ENCODE measurements at places on chromosomes 7 and 10.

- DNase-seq: no peak
These were observed 51.1 kb downstream of the NOD1 start for GRCh38 chr7:30427296-30428070.

DNA sequence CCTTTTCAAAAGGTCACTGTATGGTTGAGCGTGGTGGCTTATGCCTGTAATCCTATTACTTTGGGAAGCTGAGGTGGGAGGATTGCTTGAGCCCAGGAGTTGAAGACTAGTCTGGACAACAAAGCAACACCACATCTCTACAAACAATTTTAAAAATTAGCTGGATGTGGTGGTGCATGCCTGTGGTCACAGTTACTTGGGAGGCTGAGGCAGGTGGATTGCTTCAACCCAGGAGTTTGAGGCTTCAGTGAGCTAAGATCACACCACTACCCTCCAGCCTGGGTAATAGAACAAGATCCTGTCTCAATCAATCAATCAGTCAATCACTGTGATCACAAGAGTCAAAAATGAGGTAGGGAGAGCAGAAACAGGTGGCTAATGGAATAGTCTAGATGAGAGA lies 97.0 kb downstream of the SUGCT start:
- no peak for DNase-seq

- no peak for DNase-seq
These were observed 118.0 kb downstream of the OTUD1 start for GRCh38 chr10:23556727-23557440.

- DNase-seq: no peak
These were observed 716.8 kb upstream of the LRRTM3 start for GRCh38 chr10:66209025-66209424.

- no peak for DNase-seq
These were observed 33.0 kb upstream of the SHH start for GRCh38 chr7:155845226-155845625.

DNA sequence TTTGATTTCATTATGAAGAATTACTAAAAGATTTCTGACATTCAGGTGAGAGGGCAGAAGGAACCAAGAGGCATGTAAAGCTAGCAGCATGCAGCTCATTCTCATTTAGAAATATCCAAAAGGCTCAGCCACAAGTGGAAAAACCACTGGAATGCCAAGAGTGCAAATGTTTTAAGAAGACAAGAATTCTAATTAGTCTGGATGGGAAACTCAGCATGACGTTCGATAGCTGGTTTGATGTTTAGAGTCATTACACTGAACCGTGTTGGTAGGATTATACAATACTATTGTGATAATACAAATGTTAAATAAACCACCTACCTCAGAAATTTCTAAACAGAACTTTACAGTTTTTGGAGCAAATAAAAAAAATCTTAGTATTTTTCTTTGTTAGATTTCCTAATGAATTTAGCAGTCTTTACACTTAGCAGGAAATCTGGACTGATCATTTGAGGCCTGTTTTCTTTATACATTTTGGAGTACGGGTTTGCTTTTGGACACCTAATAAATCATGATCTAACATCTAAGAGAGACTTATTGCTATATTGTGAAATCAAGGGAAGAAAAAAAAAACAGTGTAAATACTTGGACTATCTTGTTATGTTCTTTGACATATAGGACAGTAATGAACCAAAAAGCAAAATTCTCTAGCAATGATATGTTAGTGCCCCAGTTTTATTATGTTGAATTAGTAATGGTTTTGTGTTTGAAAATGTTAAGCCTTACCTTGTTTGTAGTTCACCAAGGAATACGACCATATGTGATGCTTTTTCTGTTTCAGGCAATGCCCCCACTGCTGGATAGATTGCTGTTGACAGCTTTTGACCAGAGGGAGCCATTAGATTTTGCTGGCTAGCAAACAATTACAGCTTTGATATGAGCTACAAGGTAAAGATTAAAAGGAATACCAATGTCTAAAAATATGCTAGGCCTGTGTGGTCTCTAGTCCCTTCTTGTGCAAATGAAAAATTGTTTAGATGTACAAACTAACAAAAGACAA lies 354.1 kb upstream of the SEMA3A start:
- no peak for DNase-seq

DNA sequence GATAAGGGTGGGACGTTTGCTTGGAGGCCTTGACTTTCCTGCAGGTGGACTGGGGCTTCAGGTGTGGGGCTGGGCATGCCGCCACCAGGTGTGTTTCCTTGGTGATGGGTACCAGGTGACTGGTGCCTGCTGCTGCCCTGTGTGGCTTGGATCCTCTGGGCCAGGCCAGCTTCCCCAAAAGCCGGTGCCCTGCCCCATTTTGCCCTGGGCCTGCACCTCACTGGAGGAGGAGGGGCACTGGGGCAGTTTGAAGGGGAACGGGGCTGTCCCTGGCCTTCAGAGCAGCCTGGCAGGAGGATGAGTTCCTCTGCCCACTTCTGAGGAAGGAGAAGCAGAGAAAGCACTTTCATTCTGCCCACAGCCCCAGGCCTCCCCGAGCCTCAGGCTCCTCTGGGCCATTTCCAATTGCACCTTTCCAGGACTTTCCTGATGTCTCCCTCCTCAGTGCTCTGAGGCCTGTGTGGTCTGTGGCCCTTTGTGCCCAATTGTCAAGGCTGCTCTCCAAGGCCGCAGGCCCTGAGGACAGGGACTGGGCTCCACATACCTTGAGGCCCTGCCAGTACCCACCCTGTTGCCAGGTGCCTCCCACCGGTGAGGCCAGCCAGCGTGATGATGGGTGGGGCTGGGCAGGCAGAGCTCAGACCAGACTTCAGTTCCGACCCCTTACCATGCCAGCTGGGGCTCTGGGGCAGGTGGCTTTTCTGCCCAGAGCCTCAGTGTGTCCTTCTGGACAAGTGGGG lies 25.3 kb upstream of the SMARCD3 start:
- no peak for DNase-seq

DNA sequence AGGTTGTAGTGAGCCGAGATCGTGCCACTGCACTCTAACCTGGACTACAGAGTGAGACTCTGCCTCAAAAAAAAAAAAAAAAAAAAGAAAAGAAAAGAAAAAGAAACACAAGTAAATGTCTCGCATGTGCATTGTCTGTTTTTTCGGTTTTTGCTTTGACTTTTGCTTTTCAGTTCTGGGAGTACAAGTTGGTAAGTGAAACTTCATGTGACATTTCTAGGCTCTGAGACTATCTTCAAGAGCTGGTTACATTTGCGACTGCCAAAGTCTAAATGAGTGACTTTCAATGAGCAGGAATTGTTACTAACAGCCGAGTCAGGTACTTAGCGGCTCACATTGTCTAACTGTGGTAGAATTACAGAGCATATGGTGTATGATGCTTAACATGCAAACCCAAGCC lies 107.0 kb upstream of the CELF2 start:
- no peak for DNase-seq

GRCh38 chr7:24361001-24361400 lies 77.0 kb downstream of the NPY start:
- DNase-seq: no peak

DNA sequence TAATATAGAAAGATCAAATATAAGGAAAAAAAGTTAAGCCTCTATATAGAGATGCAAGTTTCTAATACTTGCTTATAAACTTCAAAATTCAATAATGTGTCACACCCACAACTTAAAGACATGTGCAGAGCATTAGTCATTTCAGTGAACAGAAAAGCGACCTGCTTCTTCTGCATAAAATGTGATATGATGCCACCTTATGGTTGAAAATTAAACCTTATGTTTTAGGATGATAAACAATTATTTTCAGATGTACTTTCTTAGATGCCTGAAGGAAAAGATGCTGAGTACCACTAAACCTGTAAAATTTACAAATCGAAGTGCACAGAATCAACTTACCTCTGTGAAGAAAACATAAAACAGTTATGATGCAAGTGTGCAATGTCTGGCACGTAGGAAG lies 96.0 kb downstream of the MTERF1 start:
- DNase-seq: no peak

- peak; percentile 43 for DNase-seq
These were observed 27.7 kb downstream of the PPP2R2D start for GRCh38 chr10:131928248-131929095.

GRCh38 chr10:21261842-21262294 lies 263.6 kb downstream of the SKIDA1 start:
- no peak for DNase-seq

DNA sequence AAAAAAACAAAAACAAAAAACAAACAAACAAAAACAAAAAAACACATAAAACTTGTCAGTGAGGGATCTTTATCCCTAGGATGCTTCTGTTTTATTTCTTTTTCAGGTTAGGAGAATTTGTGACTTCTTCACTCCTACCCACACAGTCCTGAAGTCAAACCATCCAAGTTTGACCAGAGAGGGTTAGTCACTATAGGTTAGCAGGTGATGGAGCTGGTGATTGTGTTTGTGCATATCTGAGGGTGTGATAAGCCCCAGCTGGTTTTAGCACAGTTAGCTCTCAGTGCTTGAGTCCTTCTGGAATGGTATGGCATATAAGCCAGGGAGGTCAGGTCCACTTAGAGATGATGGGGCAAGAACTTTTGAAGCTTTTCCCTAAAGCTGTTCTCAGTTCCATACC lies 11.8 kb upstream of the IKZF1 start:
- no peak for DNase-seq

- DNase-seq: no peak
These were observed 533 bp upstream of the NKX6-2 start for GRCh38 chr10:132786476-132786883.

- no peak for DNase-seq
These were observed 471.4 kb downstream of the PTPRN2 start for GRCh38 chr7:158116235-158116634.

GRCh38 chr7:130814778-130815335 lies 80.8 kb upstream of the KLF14 start:
- DNase-seq: no peak
